ENCODE measurements at places on chromosomes 12 and 14. TPM values are rescaled to one million over a fixed set of nuclear protein-coding genes. Genes with fewer than 3 reads are reported as not detected.

The PLEKHG7 gene
- total RNA-seq: not detected

The IL22 gene
- total RNA-seq: not detected

The SLC2A14 gene
- total RNA-seq: 4.4 TPM

The CCDC177 gene
- not detected for total RNA-seq

The ENDOU gene
- total RNA-seq: 0.95 TPM

Data from ovary (tissue), 10 donors.